ENCODE measurements at places on chromosomes 1 and 21.

GRCh38 chr1:64526312-64526711, 56.4 kb downstream of the CACHD1 start:
- no peak for DNase-seq

DNA sequence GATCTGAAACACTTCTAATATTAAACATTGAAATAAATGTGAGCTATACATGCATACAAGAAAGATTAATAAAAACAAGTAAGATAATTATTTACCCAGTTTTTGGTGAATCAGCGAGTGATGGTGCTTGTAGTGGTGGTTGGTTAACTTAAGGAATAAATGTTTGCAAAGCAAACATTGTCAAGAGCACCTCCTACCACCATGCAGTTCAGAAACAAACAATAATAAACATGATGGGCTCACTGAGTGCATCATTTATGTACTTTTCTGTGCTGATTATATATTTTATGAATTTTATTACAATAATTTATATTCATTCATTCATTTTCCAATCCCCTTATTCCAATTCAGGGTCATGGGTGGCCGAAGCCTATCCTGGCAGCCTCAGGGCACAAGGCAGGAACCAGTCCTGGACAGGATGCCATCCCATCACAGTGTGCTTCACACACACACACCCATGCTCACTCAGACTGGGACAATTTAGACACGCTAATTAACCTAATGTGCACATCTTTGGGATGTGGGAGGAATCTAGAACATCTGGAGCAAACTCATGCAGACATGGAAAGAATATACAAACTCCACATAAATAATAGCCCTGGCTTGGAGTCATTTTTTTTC, 57.8 kb downstream of the ZMYM4 start:
- no peak for DNase-seq

DNA sequence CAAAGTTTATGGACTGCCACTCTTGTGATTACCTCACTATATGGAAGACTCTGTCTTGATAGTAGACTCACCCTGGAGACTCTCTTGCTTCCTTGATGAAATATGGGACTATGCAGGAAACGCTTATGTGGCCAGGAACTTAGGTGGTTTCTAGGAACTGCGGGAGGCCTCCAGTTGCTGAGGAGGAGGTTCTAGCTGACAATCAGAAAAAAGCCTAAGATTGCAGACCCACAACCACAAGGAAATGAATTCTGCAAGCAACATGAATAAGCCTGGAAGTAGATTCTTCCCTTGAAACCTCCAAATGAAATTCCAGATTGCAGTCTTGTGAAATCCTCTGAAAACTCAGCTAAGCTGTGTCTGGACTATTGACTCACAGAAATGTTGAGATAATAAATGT, 88.9 kb upstream of the COL11A1 start:
- DNase-seq, result no peak

DNA sequence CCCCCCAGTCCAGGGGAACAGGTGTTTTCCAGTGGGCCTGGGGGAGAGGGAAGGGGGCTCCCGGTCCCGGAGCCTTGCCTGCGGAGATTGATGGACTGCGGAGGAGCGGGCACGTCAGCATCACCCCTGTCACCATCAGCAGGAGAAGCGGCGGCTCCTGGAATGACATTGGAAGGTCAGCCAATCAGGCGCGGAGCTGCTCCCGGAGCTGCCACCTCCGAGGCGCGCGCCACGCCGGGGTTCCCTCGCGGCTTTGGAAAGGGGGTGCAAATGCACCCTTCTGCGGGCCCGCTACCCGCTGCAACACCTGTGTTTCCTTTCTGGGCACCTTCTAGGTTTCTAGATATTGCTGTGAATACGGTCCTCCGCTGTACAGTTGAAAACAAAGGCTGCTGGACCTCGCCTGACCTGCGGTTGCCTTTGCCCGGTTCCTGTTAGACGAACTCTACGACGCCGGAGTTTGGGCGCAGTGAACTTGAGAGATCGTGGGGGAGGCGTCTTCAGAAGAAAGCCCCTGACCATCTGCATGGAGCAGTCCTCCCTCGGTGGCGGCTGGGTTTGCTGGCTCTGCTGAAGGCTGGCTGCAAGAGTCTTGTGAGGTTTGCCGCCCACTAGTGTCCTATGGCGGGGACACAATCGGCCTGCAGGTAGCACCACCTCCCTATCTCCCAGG, 5.3 kb downstream of the DSCAM start:
- peak; percentile 56 for DNase-seq

DNA sequence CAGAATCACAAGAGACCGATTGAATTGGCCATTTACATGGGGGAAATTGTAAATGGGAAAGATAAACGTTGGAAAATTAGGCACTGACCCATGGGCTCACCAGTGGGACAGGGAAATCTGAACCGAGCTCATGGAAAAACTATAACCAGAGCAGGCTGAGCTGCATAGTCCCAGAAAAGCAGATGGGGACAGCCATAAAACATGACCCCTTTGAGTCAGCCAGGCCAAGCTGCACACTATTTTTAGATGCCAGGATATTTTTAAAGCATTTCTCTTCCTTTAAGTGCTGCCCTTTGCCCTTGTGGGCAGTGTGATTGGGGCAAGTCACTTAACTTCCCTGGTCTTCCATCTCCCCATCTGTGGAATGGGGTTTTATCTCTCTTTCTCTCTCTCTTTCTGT, 184.1 kb downstream of the FOXD2 start:
- no peak for DNase-seq

DNA sequence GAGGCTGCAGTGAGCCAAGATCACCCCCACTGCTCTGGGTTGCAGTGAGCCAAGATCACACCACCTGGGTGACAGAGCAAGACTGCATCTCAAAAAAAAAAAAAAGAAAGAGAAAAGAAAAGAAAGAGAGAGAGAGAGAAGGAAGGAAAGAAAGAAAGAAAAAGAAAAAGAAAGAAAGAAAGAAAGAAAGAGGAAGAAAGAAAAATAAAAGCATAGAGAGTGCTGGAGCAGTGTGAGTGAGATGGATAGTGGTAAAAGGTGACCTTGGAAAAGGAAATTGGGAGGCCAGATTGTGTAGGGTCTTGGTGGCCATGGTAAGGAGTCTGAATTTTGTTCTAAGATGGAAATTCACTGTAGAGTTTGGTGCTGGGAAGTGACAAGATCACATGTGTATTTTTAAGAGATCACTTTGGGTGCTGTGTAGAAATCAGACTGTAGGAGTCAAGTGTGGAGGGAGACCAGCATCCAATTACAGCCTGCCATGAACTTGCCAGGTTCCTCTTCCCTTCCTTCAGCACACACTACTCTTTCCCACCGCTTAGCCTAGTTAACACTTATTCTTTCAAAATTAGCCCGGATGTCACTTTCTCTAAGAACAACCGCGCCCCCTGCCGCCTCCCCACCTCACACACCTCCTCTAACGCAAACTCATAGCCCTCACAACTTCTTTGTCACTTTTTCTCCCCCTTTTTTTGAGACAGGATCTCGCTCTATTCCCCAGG, 17.9 kb downstream of the MTX1 start:
- peak; percentile 47 for DNase-seq

All from NCI-H2081 treated with DMSO at 0.1 percent for 48 hours (cell line).